ENCODE measurements at places on chromosomes 12 and 14. TPM values are rescaled to one million over a fixed set of nuclear protein-coding genes. Genes with fewer than 3 reads are reported as not detected.

Gene RD3L
- not detected for total RNA-seq

Gene CCDC177
- total RNA-seq = 0.04 TPM

Gene TC2N
- total RNA-seq = 0.76 TPM

Gene PSMC6
- total RNA-seq = 90.8 TPM

Gene IFI27L1
- total RNA-seq = 18.9 TPM

Gene JAG2
- 25.3 TPM for total RNA-seq

Gene PIK3C2G
- total RNA-seq = not detected

Gene PAH
- not detected for total RNA-seq

Gene GCH1
- 3.9 TPM for total RNA-seq

Gene HOXC9
- 14.7 TPM for total RNA-seq

Gene SMCO2
- total RNA-seq = 0.11 TPM

Gene TSPAN9
- total RNA-seq = 38.5 TPM

Gene SIX1
- total RNA-seq = 7.1 TPM

Gene SCN8A
- total RNA-seq = 1.8 TPM

Gene AQP5
- not detected for total RNA-seq

Gene CLEC4E
- 0.41 TPM for total RNA-seq

Gene GALNT9
- 4.0 TPM for total RNA-seq

Gene LRIG3
- 4.8 TPM for total RNA-seq

Gene ARPC3
- 443 TPM for total RNA-seq

Gene NRXN3
- total RNA-seq = 1.3 TPM

Gene VRTN
- not detected for total RNA-seq

Gene ALX1
- total RNA-seq = 4.4 TPM

Gene ERBB3
- total RNA-seq = 1.7 TPM

Measured in A549 treated with dexamethasone at 1 μM for 4 hours (cell line).